ENCODE measurements at places on chromosomes 1 and 21.

DNA sequence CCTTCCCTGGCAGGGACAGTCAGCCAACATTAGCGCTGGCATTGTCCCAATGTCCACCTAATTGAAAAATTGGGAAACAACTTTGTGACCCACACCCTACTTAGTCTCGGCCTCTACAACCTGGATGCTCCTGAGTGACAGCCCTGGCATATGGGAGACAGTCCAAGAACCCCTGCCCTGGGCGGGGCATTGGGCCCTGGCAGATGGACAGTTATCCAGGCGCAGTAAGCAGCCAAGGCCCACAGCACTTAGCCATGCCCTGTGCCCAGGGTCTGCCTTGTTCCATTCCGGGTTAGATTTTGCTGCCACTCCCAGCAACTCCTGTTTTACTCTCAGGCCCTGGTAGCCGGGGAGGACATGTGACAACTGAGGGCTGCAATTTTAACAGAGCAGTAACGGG lies 50.3 kb downstream of the NFASC start:
- no peak for DNase-seq

DNA sequence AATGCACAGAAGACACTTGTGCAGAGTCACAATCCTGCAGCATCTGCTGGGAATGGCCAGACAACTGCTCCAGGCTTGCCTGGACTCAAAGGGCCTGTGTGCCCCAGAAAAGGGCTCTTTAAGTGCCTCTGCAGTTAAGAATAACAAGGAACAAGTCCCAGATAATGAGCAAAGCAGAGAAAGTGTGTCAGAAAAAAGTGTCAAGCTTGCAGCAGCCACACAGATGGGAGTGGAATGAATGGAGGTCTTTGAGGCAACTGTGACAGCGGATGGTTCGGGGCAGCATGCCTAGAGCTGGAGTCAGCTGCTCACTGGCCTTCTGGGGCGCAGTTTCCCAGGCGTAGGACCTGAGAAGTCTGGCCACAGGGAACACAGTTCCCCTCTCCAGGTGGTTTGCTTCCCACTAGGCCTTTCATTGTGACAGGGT lies 5.1 kb downstream of the PARP1 start:
- no peak for DNase-seq

DNA sequence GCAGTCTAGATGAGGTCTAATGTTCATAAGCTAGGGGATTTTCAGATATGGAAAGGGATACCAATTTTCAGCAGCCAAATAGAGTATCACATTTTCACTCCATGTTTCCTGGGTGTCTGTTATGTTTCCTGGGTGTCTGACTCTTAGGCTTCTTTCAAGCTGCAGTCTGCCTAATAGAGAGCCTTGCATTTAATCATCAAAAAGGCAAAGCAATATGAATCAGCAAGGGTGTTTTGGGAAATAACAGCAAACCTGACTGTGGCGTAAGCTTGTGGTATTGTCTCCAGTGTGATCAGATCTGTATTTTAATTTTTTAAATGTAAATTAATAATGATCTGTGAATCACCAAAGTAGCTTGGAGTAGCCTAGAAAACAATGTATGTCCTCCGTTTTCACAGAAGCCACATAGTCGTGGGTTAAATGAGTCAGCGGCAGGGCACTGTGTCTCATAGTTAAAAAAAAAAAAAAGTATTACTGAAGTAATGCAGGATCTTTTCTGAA lies 10.4 kb downstream of the LGALS8 start:
- no peak for DNase-seq

DNA sequence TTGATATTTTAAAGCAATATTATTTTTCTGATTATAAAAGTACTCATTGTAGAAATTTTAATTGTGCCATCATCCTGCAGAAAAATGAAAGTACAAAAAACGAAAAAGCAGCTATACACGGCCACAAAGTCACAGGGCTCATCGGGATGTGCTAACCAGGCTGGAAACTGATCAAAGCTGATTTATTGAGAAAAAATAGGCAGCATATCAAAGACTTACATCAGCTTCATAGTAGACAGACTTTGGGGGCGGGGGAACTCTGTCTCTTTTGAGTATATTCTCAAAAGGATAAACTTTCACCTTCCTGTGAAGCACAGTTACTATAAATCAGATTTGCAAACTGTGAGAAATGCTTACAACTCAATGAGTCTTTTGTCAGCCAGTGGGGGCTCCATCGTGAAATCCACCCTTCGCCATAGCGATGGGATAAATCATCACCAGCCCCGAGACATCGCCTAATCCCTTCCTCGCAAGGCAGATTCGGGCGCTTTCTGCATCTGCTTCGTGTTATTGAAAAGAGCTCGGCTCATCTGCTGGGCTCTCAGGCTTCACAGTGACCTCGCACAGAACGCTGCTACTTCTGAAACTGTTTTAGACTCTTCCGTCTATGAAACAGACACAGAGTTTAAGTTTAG lies 69.2 kb upstream of the ERG start:
- no peak for DNase-seq

- no peak for DNase-seq
These were observed 156.8 kb upstream of the KCND3 start for GRCh38 chr1:112146201-112146715.

DNA sequence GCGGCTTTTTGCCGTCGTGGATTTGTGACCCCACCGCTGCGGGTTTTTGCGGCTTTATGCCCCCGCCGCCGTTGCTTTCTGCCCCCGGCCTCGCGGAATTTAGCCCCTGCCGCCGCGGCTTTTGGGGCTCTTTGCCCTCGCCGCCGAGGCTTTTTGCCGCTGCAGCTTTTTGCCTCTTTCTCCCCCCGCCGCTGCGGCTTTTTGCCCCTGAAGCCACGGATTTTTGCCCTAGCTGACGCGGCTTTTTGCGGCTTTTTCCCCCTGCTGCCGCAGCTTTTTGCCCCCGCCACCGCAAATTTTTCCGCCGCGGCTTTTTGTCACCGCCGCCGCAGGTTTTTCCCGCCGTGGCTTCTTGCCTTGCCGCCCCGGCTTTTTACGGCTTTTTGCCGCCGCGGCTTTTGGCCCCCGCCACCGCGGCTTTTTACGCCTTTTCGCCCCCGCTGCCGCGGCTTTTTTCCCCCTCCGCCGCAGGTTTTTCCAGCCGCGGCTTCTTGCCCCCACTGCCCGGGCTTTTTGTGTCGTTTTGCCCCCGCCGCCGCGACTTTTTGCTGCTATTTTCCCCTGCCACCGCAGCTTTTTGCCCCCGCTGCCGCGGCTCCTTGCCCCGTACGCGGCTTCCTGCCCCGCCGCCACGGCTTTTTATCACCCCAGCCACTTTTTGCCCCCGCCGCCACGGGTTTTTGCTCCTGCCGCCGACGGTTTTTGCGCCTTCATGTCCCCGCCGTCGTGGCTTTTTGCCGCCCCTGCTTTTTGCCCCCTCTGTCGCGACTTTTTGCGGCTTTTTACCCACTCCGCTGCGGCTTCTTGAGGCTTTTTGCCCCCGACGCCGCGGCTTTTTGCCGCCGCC lies 3933.6 kb downstream of the SRGAP2C start:
- DNase-seq: no peak

GRCh38 chr1:115201598-115201997 lies 112.3 kb upstream of the TSPAN2 start:
- no peak for DNase-seq

- DNase-seq: no peak
These were observed 50.0 kb downstream of the MARK1 start for GRCh38 chr1:220577926-220578325.

DNA sequence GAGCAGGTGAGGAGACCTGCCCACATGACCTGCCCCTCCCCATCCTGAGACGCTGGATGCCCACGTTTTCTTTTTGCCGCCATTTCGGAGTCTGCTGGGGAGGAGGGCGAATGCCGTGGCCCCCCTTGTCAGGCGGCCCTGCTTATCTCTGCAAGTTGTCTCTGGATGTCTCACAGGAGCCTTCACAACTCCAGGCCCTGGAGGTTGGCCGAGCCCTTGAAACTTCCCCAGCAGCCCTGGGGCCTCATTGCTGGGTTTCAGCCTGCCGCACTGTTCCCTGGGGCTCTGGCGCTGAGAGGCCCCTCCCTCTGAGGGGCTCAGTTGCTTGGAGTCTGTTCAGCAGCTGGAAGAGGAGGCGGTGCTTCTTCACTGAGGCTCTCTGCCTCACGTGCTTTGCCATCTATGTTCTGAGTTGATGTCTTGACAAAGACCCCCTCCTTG lies 29.8 kb upstream of the ZBTB21 start:
- no peak for DNase-seq

- no peak for DNase-seq
These were observed 8.6 kb upstream of the EDN2 start for GRCh38 chr1:41493117-41493536.
